ENCODE measurements at places on chromosomes 3 and 15.
A peak's percentile ranks its signal among the peaks of the same experiment; 100 is the strongest.

DNA sequence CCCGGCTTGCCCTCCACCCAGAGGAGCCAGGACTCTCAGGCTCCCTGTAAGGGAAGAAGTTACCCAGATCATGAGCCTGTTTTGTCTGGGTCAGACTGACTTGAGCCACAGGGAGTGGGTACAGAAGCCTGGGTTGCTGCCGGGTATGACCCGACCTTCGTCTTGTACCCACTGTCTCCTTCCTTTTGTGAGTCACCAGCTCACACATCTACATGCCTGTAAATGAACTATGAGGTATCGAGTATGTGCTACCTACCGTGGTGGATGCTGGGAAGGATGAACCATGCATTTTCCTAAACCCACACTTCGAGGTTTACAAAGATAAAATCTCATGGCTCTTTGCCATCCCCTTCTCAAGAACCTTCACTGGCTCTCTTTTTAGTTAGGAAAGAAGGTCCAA, 56.9 kb downstream of the CACNA1D start:
- no peak for DNase-seq

DNA sequence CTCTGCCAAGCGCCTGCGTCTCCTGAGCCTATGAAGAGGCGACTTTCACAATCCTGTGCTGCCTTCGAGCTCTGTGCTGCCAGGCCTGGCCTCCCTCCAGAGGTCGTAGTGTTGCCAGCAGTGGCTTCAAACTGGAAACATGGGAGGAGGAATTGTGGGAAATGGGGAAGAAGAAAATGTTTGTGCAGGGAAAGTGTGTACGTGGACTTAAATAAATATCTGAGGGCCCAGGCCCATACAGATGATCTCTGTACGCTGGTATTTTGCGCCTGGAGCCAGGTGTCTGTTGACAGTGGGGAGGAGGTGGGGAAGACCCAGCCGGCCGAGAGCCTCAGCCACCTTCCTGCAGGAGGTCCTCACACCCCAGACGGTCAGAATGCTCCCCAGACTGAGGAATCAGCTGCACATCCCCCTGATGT, 44.6 kb downstream of the ZBTB38 start:
- no peak for DNase-seq

DNA sequence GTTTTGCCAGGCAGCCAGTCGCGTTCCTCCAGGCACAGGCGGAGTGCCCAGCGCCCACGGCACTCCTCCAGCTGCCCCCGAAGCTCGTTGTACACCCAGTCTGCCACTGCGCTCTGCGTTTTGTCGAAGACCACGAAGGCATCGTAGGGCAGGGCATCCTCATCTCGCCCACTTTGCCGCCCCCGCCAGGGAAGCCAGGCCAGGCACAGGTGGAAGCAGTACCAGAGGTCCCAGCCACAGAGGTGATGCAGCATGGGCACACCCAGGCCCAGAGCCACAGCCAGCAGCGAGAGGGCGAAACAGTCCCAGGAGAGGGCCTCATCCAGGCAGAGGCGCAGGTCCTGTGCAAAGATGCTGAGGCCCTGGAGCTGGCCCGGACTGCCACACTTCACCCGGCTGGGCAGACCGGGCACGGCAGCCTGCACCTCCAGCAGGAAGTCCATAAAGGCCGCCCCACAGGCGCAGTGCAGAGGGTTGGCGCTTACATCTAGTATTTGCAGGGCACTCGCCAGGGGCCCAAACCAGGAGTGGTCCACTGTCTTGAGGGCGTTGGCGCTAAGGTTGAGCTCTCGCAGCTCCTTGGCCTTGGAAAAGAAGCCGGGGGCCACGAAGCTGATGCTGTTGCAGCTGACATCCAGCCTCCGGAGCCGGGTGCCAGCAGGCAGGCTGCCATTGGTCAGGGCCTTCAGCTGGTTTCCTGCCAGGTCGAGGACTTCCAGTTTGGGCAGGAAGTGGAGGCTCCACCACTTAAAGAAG, 3.7 kb downstream of the TLR9 start:
- no peak for DNase-seq

GRCh38 chr15:82858932-82859331, 49.5 kb downstream of the WHAMM start:
- no peak for DNase-seq

DNA sequence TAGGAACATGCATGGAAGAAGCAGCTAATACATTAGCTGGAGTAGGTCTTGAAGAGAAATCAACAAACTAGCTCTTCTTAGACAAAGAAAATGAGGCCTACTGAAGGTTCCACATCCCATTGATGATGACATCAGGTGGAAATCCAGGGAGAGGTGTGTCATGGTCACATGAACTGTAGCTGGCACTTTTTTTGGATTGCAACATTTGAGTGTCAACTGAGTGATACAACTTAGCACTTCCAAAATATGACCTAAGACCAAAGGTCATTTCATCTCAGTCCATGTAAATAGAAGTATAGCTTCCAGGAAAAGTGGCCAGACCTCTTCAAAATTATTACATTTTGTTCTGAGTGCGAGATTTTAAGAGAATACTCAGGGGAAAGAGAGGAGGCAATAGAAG, 117.2 kb upstream of the MEIS2 start:
- DNase-seq: no peak

GRCh38 chr15:65081758-65082157, 5.2 kb downstream of the KBTBD13 start:
- DNase-seq: no peak

GRCh38 chr3:57098418-57099310, 38.2 kb downstream of the SPATA12 start:
- no peak for DNase-seq

GRCh38 chr3:17412950-17413530, 329.4 kb downstream of the TBC1D5 start:
- peak; percentile 69 for DNase-seq

DNA sequence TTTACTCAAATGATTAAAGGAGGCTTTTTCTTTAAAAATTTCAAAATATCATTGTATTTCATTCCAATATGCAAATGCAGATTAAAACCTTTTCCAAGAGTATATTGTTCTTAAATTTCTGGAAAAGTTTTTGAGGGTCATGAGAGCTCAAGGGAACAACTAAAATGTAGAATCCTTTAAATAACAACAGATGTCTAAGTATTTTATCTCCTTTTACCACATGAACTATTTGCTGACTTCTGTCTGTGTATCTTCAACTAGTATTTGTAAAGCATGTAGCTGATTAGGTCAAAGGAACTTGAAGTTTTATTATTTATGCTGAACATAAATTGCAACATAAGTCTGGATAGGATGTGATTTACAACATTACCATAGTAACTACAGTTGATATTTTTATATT, 402.6 kb downstream of the CNTN6 start:
- no peak for DNase-seq

GRCh38 chr3:195154793-195155535, 116.0 kb downstream of the XXYLT1 start:
- DNase-seq: no peak
